ENCODE measurements at places on chromosomes 11 and 22.

GRCh38 chr11:78586452-78587046 is 11.9 kb upstream of the NARS2 start:
- no peak for DNase-seq

- no peak for DNase-seq
These were observed 34.3 kb downstream of the PLEKHB1 start for GRCh38 chr11:73680687-73681086.

GRCh38 chr11:114348200-114349191 is 51.8 kb downstream of the C11orf71 start:
- no peak for DNase-seq

- no peak for DNase-seq
These were observed 682.8 kb downstream of the TBC1D22A start for GRCh38 chr22:47445212-47445611.

- no peak for DNase-seq
These were observed 621 bp downstream of the TSPO start for GRCh38 chr22:43152003-43152356.

- no peak for DNase-seq
These were observed 258.4 kb downstream of the DYNC2H1 start for GRCh38 chr11:103367650-103368049.

DNA sequence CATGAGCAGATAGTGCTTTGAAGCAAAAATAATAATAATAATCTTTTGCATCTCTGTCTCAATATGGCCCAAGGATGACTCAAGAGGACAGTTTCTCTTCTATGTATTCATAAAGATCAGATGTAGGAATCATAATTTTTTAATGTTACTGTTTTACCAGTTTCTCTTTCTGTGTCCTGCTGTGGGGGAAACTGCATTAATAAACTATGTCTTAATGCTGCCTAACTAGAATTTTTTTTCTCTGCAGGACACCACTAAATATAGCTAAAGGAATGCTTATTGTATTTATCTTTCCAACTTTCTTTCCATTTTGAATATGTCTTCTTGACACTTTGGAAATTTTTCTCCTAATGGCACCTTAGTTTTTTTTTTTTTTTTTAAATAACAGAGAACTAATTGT is 6.5 kb downstream of the FJX1 start:
- no peak for DNase-seq

DNA sequence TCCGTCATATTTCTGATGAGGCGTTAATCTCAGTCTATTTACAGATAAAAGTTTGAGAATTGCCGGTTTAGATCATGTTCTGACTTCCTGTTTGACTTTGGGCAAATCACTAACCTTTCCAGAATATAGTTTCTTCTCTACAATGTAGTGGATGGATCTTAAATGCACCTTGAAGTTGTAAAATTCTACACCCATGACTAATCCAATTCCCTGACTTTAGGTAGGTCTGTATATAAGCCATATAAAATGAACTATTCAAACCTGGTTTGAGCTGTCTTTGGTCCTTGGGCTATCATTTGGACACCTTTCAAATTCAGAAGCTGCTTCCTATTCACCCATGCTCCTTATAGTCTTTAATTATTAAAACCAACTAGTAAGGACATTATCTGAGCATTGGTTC is 52.2 kb upstream of the BLID start:
- no peak for DNase-seq

DNA sequence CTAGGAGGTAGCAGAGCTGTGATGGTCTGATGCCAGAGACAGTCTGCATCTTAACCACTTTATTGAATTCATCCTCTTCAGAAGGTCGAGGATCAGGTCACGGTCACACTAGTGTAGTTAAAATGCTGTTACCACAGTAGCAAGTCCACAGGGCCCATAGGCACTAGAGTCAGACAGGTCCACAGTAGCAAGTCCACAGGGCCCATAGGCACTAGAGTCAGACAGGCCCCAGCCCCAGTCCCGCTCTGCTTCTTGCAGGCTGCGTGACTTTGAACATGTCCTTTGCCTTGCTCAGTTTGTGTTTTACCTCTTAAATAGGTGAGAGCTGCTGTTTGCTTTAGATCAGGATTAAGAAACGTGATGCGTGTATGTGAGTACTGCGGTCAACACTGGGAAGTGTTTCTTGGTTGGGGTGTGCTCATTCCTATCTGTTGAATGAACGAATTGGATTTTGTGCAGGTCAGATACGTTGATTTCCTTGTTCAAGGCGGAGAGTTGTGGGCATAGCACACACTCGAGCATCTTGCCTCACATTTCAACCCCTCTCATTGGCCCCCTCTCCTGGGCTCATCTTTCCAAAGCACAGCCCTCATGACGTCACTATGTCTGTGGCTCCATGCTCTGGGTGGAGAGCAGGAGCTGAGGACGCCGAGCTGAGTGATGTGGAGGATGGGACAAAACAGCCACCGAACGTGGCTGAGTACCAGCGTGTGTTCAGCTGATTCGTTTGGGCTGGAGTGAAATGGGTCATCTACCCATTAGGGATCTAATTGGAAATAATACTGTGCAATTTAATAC is 191.7 kb downstream of the TBC1D22A start:
- DNase-seq: no peak

- no peak for DNase-seq
These were observed 560.8 kb downstream of the ETS1 start for GRCh38 chr11:128026596-128026995.

- no peak for DNase-seq
These were observed 7.6 kb upstream of the FTH1 start for GRCh38 chr11:61974766-61975631.

- no peak for DNase-seq
These were observed 70.4 kb downstream of the FBXO7 start for GRCh38 chr22:32544953-32545558.

DNA sequence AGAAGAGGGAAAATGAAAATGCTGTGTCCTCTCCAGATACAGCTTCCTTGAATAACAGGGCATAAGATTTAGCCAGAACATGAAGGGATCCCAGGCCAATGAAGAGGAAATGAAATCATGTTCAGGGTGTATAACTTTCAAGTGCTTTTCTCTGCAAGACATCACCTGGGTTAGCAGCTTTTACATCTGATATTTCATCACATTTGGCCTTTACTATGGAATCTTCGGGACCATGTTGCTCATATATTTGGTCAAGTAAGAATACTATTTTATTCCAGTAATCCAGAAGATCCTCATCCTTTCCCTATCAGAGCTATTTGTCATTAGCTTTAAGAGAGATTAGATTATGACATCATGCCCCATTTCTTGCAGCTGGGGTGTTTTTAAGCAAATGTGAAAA is 66.3 kb upstream of the OR5AK2 start:
- DNase-seq: no peak

GRCh38 chr11:82092904-82093303 is 640.8 kb downstream of the FAM181B start:
- DNase-seq: no peak

DNA sequence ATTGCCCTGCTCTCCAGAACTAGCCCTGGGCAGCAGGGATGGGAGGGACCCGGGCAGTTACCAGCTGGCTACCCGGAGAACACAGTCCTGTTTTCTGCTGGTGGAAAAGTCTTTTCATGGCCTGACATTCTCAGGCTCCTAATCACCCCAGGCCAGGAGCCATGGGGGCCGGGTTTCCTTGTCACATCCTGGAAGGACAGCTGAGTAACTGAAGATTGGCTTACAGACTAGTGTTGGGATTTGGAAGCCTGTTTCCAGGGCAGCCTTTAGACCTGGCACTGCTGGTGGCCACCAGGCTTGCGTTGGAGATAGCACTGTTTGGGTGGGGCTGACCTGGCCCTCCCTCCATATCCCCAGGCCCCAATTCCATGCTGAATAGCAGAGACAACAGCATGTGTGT is 349.0 kb downstream of the CTTN start:
- no peak for DNase-seq

GRCh38 chr11:16605389-16605893 is 133.0 kb upstream of the C11orf58 start:
- no peak for DNase-seq

- no peak for DNase-seq
These were observed 53.8 kb downstream of the PACS1 start for GRCh38 chr11:66123902-66124301.

- no peak for DNase-seq
These were observed 395.0 kb upstream of the CCDC90B start for GRCh38 chr11:83681031-83681781.

- DNase-seq: no peak
These were observed 1.3 kb downstream of the PARVB start for GRCh38 chr22:44025171-44026065.

DNA sequence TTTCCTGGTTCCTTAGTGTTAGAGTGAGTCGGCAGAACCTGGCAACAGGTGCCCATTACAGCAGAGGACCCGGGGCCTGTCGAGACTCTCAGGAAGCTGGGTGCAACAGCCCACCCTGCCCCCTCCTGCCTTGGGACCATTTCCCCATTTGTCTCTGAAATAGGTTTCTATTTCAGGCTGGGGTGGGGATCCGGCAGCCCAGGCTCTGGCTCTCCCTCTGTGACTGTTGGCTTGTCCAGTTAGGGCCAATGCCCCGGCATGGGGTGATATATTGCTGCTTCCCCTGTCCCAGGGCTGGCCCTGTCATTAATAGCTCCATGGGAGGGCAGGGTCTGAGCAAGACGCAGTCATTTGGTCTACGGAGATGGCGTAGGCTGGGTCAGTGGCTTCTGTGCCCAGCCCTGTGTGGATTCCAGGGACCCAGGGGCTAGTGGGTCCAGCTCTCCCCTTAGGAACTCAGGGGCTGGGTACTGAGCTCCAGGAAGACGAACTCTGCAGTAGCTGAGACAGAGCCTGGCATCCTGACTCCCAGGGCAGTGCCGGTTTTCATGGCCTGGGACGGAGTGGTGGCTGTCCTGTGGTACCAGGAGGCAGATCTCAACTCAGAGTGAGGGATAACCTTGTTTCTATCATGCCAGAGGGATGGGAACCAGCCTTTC is 2.7 kb downstream of the P2RY6 start:
- no peak for DNase-seq

- DNase-seq: no peak
These were observed 59.6 kb downstream of the MTNR1B start for GRCh38 chr11:93028960-93029522.

GRCh38 chr11:16876837-16877236 is 137.4 kb downstream of the PLEKHA7 start:
- no peak for DNase-seq
